Activated T-cell treated with anti-CD3 and anti-CD28 coated beads, Interleukin-2, amount 50 U/mL, for 1 hour (primary cell): ENCODE measurements at places on chromosomes 1 and 21.

- no peak for DNase-seq
Measured at GRCh38 chr1:86140281-86140880, 16.2 kb downstream of the COL24A1 start.

DNA sequence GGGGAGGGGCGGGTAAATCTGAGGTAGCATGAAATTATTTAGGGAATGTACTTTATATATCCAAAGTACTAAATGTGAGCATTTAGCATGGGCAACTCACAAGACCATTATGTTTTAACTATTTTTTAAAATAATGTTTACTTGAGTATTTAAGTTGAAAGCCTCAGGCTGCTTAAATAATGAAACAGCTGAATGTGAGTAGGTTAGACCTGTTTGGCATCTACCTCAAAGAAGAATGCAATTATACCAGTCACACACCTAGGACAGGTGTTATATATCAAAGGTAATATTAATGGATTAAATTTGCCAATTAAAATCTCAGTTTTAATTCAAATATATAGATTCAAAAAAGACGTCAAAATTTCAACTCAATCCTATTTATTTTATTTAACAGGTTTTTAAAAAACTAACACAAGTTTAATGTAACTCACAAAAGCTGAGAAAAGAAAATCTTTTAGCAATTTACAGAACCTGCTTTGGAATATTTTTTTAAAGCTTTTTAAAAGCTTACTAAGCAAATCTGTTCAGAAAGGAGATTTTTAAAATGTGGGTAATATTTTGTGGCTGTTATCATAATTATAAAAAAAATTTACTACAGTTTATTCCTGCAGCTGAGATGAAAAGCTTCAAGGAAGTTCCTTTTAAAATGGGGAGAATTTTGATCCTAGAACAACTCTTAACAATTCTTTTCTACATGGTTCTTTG, 104.6 kb upstream of the LBR start:
- no peak for DNase-seq

DNA sequence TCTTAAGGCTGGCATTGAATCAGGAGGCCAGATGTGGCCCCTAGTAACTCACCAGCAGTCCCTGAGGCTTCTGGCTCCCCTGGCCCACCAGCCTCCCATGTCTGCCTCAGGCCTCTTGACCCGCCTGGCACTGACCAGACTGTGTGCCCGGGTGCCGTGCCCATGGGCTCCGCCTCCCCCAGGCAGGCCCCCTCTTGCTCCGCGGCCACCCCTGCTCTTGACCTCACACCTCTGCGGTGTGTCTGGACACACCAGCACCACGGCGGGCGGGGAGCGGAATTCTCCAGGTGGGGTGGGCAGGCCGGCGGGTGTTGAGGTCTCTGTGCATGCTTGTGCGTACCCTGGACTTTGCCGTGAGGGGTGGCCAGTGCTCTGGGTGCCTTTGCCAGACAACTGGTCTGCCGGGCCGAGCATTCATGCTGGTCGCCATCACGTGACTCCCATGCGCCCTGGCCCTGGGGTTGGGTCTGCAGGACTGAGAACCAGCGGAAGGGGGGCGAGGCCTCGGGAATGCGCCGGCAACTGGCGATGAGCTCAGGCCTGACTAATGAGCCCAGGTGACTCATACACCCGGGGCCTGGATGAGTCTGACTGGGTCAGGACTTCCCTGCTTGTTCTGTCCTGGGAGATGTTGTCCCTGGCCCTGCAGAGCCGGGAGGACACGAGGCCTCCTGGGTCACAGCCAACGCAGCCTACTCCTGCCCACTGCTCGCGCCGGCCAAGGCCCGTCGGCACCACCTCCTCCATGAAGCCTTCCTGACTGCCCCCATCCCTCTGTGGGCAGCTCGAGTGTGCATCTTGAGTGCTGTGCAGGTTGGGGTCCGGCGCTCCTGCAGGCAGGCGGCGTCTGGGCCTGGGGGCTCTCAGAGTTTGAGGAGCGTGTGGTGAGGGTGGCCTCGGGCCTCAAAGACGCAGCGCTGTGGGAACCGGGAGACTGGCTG, 22.6 kb downstream of the COL18A1 start:
- DNase-seq, result no peak

GRCh38 chr1:205271277-205271676, 43.5 kb downstream of the TMCC2 start:
- no peak for DNase-seq

GRCh38 chr1:101283443-101283842, 46.6 kb downstream of the S1PR1 start:
- DNase-seq, result no peak

- no peak for DNase-seq
Measured at GRCh38 chr1:117646956-117647355, 41.1 kb downstream of the TENT5C start.

DNA sequence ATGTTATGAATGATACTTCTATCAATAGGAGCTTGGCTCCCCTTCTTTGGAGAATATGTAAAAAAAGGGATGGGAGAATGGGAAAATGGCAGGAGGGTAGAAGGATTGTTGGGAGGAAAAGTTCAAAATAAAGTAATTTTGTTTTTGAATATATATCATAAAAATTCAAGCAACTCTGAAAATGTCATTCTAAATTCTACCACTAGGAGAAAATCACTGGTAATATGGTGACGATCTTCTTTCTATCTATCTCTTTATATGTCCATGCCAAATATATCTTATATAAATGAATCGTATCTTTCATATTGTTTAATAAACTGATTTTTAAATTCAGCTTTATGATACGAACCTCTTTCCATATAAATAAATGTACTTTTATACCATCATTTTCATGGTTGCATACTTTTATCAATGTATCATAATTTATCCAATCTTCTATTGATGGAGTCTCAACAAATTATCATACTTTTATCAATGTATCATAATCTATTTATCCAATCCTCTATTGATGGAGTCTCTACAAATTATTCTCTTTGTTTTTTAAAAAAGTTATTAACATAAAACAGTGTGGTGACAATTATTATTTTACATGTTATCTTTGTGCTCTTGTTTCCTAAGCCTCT, 73.7 kb upstream of the MARK1 start:
- no peak for DNase-seq

- no peak for DNase-seq
Measured at GRCh38 chr1:125119024-125119441, 3934.3 kb downstream of the SRGAP2C start.

DNA sequence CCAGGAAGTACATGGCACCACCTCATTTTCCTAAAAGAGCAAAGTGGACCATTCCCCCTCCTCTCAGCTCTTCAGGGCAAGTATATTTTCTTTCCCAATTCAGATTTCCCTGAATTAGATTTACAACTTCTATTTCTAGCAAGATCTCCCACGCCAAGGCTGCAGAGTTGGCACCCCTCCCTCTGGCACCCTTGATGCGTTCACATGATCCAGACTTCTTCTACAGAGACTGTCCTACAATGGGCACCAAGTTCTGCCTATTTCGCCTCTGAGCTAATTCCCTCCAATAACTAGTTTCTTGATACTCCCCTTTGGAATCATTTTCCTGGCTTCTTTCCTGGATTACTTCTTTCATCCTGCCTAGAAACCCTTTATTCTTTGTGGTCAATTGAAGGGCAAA, 122.0 kb downstream of the CDC7 start:
- no peak for DNase-seq

- DNase-seq, result no peak
Measured at GRCh38 chr1:204571631-204572030, 55.4 kb downstream of the MDM4 start.

GRCh38 chr1:200337410-200337809, 72.4 kb downstream of the ZNF281 start:
- no peak for DNase-seq

- DNase-seq, result no peak
Measured at GRCh38 chr1:90936731-90937130, 85.1 kb downstream of the ZNF644 start.

GRCh38 chr1:12464045-12464461, 154.0 kb downstream of the DHRS3 start:
- DNase-seq, result no peak

GRCh38 chr1:169679692-169680091, 31.7 kb downstream of the SELL start:
- DNase-seq, result no peak

DNA sequence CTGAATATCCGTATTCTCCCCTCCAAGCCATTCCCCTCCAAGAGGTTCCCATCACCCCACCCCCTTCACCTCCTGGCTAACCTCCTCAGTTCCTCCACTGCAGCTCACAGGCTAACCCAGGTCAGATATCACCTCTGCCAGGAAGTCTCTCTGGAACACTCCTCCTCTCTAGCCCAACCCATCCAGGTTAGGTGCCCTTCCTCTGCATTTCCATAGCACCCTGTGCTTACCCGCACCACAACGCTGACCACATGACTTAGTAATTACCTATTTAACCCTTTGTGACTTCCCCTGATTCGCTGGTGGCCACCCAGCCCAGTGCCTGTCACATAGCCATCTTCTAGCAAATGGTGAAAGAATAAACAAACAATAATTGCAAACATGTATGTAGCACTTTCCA, 49.5 kb upstream of the IFFO2 start:
- no peak for DNase-seq

DNA sequence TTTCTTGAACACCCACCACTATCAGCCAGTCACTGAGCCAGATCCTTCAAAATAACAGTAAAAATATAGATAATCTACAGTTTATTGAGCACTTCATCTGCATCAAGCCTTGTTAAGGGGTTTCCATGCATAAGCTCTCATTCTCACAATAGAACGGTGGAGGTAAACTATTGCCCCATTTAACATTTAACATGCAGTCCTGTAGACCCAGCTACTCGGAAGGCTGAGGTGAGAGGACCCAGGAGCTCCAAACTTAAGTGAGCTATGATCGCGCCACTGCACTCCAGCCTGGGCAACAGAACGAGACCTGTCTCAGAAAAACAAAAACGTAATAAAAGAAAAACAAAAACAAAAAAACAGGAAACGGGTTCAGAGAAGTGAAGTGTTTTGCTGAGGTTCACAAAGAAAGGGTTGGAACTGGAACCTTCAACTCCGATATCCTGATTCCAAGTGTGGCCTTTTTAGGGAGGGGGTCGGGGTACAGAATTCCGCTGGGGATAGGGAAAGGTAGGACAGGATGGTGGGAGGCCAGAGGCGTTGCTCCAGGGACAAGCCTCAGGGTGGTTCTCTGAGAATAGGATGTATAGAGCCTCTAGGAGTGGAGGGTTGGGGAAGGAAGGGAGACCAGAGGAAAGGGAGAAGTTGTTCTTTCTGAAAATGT, 11.6 kb upstream of the SESN2 start:
- DNase-seq, result no peak

DNA sequence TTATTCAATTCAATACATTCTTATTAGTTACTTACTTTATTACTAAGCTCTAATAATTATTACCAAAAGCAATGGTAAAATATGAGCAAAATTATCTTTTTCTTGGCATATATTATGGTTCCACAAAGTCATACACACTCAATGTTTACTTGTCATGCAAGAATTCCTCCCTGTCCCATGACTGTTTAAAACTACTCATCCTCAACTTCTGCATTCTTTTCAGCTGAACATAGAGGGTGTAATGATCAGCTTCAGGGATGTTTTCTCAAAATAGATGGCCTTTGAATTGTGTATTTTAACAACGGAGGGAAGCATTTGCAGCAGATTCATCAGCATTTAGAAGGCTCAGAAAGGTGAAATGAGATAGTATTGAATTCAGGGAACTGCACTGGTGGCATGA, 499.0 kb downstream of the RWDD3 start:
- no peak for DNase-seq

DNA sequence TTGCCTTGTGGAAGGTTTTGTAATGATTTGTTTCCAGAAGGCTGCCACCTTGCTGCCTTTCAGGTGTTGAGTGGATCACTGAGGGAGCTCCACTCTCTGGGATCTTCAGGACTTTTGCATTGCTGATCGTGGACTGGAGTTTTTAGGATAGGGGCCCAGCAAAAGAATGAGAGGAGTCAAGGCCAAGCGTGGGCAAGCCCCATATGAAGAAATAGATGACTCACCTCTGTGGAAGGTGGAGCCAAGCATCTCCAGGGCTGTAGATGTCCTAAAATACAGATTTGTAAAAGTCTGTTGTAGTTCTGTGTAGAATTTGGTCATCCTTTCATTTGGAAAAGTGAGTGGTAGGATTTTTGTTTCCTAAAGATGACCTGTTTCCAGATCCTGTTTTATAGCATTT, 67.0 kb downstream of the ST3GAL3 start:
- DNase-seq, result no peak
